Muscle of leg (tissue), 16 donors: ENCODE measurements at places on chromosomes 12 and 14. TPM values are rescaled to one million over a fixed set of nuclear protein-coding genes. Genes with fewer than 3 reads are reported as not detected.

DNA sequence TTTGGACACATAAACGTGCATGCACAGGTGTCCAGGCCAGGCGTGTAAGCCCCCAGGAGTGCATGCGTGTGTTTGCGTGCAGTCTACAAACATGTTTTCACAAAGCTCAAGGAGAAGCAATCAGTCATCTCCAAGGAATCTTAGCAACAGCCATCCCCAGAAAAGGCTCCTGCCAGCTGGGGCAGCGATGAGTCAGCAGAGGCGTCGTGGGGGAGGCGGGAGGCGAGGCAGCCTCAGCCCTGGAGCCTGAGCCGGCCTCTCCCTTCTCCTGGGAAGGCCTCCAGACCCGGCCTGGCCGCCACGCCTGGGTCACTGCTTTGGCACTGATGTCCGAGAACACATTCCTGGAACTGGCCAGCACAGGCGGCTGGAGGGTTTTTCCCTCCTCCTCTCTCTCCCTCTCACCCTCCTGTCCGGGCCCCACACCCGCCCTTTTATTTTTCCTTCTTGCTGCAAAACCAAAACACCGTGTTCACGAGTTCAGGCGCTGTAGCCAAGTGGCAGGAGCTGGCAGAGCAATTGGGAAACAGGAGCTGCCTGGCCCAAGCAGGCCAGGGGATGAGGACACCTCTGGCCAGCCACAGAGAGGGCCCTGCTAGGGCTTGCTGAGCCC is 92.7 kb downstream of the LRRC74A start:
- peak; percentile 97 for DNase-seq

DNA sequence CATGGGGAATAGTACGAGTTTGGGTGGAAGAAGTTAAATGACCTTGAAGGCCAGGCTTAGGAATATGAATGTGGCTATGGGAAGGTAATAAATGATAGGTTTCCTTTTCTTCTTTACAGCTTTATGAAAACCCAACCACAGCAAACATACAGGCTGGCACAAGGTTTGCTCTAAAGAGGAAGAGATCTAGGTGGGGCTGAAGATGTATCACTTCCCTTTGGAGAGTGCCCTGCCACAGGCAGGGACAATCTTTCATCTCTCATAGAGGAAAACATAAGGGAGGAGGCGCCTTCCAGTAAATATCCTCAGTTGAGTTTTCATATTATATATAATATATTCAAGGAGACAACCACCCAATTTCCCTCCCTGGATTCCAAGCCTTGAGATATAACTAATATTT is 72.9 kb upstream of the FRMD6 start:
- DNase-seq = no peak

Gene RNU4-1
- total RNA-seq = 636 TPM

Gene TSPAN8
- total RNA-seq = 2.5 TPM

Gene RDH5
- total RNA-seq = 22.0 TPM

GRCh38 chr12:41772478-41772877 is 372.2 kb downstream of the GXYLT1 start:
- no peak for DNase-seq

GRCh38 chr12:100964028-100964427 is 169.5 kb downstream of the ANO4 start:
- no peak for DNase-seq

DNA sequence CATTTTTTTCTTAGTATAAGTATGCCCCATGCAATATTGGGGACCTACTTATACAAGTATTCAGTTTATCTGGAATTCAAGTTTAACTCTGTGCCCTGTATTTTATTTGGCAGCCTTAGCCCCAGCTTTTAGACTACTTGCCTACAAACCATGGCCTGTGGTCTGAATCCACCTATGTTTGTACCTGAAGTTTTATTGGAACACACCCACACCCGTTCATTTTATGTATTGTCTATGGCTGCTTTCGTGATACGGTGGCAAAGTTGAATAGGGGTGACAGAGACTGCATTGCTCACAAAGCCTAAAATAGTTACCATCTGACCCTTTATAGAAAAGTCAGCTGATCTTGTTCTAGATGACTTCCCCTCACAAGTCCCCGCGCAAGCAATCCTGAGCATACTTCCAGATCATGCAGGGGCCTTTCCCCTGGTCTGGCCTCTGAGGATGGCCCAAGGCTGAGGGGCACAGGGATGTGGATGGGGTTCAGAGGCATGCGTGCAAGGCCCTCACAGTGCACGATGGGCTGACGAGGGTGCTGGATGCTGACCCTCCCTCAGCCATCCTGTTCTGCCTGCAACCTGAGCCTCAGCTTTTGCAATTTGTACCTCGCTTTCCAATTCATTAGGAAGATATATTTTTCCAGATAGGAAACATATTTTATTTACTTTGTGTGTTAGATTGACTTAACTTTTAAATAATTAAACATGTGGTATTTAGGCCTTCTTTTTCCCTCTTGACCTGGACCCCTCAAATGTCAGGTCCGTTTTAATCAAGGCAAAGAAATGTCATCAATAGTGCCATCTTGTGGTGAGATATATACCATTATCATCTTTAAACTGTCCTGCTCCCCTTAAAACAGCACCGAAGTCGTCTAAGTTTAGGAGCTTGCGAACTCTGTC is 527.3 kb upstream of the CCDC196 start:
- peak; percentile 39 for DNase-seq

DNA sequence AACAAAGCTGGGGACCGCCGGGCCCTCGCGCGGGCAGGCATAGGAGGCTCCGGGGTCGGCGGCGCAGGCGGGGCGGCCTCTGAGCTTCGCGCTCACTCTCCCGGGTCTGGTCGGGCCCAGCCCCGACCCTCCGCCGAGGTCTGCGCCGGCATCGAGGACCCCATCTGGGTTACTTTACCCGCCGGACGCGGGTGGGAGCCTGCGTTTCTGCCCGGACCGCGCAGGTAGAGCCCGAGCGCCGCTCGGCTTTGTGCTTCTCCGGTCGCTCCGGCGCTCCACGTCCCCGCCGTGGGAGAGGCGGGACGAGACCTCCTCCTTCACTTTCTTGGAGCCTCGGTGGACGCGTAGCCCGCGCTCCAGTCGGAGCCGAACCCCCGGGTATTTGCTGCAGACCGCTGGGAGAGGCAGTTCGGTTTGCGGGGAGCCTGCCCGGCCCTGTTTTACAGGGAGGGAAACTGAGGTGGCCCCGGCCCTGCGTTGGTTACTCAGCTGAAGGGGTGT is 63.2 kb downstream of the FBXL14 start:
- DNase-seq = peak; percentile 31

- no peak for DNase-seq
Observed at GRCh38 chr14:105102361-105102870, 37.2 kb upstream of the GPR132 start.

- peak; percentile 20 for DNase-seq
Observed at GRCh38 chr12:102948941-102949352, 8.5 kb upstream of the ASCL1 start.

Gene RERG
- 8.1 TPM for total RNA-seq

Gene ACRBP
- total RNA-seq = 1.4 TPM

GRCh38 chr12:40622246-40622838 is 69.9 kb upstream of the CNTN1 start:
- peak; percentile 69 for DNase-seq

- peak; percentile 11 for DNase-seq
Observed at GRCh38 chr12:131984334-131984733, 34.6 kb downstream of the EP400 start.

DNA sequence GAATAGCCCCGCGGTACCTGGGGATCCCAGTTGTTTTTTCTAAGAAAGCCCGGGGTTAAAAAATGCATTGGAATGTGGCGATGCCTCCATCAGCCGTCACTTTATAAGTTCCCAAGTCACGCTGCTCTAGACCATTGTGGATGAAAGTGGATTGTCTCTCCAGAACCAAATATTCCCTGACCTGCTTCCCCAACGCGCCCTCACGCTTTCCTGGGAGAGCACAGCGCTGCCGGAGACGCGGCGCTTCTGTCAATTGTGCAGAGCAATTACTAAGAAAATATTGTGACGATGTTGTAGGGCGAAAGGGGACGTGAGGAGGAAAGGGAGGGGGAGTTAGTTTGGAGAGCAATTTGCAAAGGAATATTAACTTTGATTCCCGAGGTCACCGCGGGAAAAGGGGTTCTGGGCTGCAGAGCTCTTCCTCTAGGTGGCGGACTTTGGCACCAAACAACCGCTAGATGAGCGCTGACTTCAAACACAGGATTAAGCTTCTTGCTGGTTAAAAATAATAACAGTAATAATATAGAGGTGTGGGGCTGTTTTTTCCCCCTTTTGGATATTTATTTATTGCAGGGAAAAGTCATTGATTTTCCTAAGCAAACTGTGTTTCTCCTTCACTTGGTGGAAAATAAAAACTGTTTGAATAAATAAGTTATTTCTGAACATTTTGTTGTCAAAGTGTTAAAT is 9.6 kb upstream of the FOXG1 start:
- peak; percentile 54 for DNase-seq

GRCh38 chr12:46977871-46978375 is 101.5 kb upstream of the PCED1B start:
- DNase-seq = no peak

DNA sequence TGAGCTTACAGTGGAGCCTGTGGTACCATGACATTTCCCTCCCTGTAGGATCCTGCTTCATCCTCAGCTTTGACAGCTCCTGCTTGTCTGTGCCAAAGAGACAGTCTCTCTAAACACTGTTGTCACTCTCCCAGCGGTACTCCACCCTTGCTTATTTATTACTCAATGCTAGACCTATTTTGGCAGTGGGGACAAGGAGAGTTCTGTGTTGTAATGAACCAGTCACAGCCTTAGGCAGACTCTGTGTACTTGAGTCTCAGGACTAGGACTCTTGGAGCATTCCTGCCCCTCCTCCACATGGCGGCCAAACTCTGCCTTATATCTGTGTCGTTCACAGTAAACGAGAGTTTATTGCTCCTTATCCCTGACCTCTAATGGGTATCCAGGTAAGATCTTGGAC is 70.9 kb downstream of the PIK3C2G start:
- peak; percentile 52 for DNase-seq

DNA sequence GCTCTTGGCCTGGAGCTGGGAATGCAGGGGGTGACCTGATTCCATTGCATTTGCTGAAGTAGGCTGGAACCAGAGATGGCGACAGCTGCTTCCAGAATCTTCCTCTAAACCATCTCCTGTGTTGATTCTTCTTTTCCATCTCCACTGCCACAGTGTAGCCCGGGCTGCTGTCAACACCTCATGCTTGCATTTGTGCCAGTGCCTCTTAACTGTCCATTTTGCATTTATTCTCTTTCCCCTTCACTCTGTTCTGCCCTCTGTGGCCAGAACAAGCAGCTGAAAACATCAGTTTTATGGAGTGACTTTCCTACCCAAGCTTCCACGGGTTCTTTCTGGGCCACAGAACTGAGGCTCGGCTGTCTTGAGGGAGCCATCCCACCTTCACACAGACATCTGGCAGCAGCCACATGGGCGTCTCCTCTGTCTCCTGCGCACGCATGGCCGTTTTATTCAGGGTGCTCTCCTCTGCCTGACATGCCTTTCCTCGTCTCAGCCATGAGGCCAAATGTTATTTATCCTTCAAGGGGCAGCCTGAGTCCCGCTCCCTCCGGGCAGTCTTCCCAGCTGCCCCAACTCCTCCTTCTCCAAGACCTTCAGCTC is 51.7 kb downstream of the SMOC1 start:
- peak; percentile 12 for DNase-seq
